CD4-positive, alpha-beta T cell treated with Interleukin-21 for 1 hour (primary cell): ENCODE measurements at places on chromosomes 1 and 21.

GRCh38 chr1:155322571-155322952 lies 1.9 kb downstream of the RUSC1 start:
- no peak for DNase-seq

GRCh38 chr1:240577095-240577494 lies 34.9 kb downstream of the GREM2 start:
- DNase-seq: no peak

DNA sequence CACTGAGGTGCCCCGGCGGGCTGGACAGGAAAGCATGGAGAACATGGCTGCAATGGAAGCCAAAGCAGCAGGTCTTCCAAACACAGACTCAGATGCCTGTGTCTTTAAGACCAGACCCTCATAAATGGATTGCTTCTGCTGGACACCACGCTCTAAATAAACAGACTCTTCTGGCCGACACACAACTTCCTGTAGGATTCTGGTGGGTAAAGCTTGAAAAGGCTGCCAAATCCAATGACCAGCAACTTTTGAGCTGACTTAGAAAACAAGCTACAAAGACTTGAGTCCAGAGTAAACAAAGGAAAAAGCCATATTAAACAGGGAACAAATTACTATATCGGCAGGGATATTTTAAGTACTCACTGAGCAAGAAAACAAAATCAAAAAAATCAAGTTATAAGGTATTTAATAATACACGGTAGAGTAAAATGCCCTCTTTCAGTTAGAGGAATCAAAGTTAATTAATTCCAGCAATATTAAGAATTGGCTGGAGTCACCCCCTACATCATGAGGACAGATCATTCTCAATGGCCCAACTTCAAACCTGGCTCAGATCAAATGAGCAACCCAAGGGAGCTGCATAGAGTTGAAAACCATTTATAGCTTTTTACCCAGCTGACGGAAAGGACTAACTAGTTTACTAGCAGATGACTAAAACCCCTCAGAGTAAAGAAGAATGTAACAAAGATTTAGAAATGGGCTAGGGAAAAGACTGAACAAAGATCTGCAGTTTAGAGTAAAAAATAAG lies 102.4 kb downstream of the TGFBR3 start:
- DNase-seq: no peak

GRCh38 chr21:45288441-45288841 lies 746 bp upstream of the POFUT2 start:
- DNase-seq: no peak

DNA sequence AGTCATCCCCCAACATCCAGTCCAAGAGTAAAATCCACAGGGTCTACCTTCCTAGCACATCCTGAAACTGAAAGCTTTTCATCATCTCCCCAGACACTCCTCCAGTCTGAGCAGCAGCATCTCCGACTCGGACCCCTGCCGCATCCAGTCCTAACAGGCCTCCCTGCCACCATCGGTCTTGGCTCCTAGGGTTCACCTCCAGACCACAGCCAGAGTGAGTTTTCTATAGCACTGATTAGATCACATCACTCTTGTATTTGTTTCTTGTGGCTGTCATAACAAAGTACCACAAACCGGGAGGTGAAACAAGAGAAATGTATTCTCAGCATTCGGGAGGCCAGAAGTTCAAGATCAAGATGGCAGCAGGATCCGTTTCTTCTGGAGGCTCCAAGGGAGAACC lies 187.8 kb downstream of the TOMM20 start:
- no peak for DNase-seq

- DNase-seq: no peak
Measured at GRCh38 chr21:45175326-45176095, 101.1 kb downstream of the ADARB1 start.

DNA sequence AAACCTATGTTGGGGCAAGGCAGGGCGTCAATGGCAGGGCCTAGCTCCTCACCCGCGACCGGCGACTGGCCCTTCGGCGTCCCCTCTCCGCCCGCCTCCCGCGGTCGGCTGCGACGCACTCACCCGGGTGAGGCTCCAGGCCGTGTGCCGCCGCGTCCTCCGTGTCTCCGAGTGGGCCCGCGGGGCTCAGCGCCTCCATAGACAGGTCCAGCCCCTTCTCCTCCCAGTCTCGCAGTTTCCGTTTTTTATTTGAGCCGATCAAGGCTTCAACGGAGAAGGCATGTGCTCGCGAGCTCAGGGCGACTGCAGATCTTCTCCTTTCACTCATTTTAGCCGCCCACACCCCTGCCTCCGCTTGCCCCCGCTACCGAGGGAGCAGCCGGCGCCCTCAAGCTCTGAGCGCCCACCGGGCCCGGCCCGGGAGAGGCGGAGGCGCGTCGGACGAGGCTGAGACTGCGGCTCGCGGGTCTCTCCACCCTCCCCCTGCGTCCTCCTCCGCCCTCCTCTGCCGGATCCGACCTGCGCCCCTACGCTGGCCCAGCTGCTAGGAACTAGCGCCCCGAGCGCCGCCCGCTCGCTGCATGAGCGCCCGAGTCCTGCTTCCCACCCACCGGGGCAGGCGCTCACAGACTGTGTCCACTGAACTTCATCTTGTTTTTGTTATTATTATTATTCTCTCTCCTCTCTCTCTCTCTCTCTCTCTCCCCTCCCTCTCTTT lies 516 bp downstream of the TBX15 start:
- DNase-seq: no peak

- no peak for DNase-seq
Measured at GRCh38 chr1:76012341-76013205, 62.0 kb upstream of the ST6GALNAC3 start.

- DNase-seq: no peak
Measured at GRCh38 chr1:229627003-229627402, 956 bp downstream of the URB2 start.
